ENCODE measurements at places on chromosomes 11 and 22.

GRCh38 chr11:44618561-44619425 is 53.3 kb downstream of the CD82 start:
- peak; percentile 58 for DNase-seq

DNA sequence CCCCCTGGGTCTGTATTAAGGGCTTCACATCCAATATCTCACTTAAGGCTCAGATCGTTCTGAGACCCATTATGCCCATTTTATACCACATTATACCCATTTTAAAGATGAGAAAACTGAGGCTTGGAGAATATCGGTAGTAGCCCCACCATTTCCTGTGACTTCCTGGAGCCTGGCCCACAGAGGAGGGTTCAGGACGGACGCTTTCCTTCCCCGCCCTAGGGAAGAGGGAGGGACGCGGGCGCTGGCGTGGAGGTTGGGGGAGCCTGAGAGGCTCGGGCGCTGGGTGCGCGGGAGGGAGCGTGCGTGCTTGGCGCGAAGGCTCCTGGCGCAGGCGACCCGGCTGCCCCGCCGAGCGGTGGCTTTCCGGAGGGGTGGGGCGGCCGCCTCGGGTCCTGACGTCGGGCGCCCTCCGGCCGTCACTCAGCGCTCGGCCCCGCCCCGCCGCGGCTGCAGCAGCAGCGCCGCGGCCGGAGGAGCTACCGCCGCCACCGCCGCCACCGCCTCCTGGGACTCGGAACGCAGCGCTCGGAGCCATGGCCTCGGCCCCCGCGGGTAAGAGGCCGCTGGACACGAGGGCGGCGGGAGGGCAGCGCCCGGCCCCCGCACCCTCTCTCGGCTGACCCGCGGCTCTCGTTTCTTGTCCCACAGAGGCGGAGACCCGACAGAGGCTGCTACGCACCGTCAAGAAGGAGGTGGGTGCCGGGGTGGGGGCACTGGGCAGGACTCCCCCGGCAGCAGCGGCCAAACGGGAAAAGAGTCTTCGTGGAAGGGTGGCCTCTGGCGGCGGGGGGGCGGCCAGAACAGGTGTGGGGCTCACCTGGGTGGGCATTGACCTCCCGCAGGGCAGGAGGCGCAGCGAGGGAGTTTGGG is at the start of gene SGSM1:
Gene SGSM1 (plus strand): TSS at position 422 of the 873 bp plus-strand sequence. CDS start 115 bp downstream, at position 537.
- DNase-seq, result peak; percentile 90

GRCh38 chr11:121688860-121689614 is 236.3 kb upstream of the SORL1-AS1 start:
- no peak for DNase-seq

DNA sequence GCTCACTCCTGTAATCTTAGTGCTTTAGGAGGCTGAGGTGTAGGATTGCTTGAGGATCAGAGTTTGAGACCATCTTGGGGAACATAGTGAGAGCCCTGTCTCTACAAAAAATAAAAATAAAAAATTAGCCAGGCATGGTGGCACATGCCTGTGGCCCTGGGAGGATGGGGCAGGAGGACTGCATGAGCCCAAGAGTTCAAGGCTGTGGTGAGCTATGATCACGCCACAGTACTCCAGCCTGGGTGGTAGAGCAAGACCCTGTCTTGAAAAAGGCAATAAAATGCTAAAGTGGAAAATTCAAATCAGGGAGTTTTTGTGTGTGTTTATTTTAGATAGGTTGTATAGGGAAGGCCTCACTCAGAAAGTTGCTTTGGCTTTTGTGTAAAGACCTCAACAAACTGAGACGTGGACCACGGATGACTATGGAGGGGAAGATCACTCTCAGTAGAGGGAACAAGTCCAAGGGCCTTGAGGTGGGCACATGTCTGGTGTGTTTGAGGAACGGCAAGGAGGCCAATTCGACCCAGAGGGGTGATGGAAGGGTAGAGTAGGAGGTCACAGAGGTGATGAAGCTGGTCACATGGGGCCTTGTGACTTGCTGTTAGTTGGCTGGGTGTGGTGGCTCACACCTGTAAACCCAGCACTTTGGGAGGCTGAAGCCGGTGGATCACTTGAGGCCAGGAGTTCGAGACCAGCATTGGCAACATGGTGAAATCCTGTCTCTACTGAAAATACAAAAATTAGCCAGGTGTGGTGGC is 35.7 kb downstream of the WEE1 start:
- DNase-seq, result no peak

- DNase-seq, result no peak
These were observed 29.9 kb upstream of the AQP11 start for GRCh38 chr11:77559686-77560401.

- DNase-seq, result no peak
These were observed 526.1 kb downstream of the MIAT start for GRCh38 chr22:27183474-27183873.

GRCh38 chr11:116232364-116232828 is 540.4 kb downstream of the BUD13 start:
- DNase-seq, result no peak

GRCh38 chr11:105137286-105137685 is 2.3 kb downstream of the CARD18 start:
- no peak for DNase-seq

- DNase-seq, result peak; percentile 79
These were observed 12.4 kb upstream of the DSCAML1 start for GRCh38 chr11:117809236-117810055.

- DNase-seq, result no peak
These were observed 4.5 kb upstream of the KCNE3 start for GRCh38 chr11:74471668-74472429.

DNA sequence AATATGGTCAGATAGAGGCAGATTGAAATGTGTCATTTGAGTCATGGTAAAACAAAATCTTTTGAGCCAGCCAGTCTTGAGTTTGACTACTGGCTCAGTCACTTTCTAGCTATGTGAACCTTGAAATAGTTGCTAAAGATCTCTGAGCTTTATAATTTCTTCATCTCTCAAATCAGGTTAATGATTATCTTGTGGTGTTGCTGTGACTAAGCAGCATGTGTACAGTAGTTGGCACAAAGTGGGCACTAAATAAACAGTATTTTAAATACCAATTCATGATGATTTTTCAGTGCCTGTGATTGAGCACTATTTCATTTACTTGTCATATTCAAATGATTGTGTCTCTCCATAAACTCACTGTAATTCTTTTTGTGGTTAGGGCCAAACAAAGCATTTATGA is 70.8 kb downstream of the RAB38 start:
- no peak for DNase-seq

- DNase-seq, result no peak
These were observed 3.2 kb downstream of the MMP11 start for GRCh38 chr22:23775779-23776375.

GRCh38 chr11:63710476-63711217 is 29.3 kb downstream of the RTN3 start:
- no peak for DNase-seq

GRCh38 chr11:129319751-129320150 is 55.9 kb upstream of the BARX2 start:
- no peak for DNase-seq

DNA sequence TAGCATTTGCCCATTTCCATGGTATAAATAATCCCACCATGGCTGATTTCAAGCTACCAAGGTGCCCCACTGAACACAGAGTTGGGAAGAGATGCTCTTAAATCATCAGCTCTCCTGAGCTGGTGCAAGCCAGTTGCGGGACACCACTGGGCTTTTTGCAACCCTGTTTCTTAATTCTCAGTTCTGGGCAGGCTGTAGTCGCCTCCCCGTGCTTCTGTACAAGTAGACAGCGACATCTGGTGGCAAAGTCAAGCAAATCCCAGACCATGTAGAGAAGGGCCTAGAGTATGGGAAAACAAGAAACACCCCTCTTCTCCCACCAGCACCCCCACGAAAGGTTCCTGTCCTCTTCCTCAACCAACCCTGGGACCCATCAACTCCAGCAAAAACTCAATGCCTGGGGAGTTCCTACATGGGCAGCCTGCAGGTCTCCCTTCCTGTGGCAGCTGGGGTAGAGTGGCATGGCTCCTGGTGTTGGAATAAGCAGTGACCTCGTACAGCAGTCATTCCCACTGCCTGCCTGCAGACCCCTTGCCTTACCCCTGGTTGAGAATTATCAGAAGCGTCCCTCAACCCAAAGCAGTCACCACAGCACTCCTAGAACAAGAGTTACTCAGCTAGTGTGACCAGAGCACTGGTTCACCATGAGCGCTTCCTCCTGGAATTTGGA is 68.4 kb downstream of the IGLL5 start:
- peak; percentile 84 for DNase-seq

GRCh38 chr11:117226388-117227385 is 5.2 kb downstream of the PCSK7 start:
- peak; percentile 68 for DNase-seq

GRCh38 chr22:49026494-49027367 is 800.9 kb downstream of the BRD1 start:
- no peak for DNase-seq

- no peak for DNase-seq
These were observed 55.1 kb downstream of the RTN4R start for GRCh38 chr22:20212754-20213699.

GRCh38 chr11:36007127-36007655 is 63.3 kb downstream of the LDLRAD3 start:
- no peak for DNase-seq

- peak; percentile 45 for DNase-seq
These were observed 47.3 kb downstream of the GRIK4 start for GRCh38 chr11:120558744-120559431.

- DNase-seq, result no peak
These were observed 156.1 kb downstream of the HIPK3 start for GRCh38 chr11:33413301-33413700.

- DNase-seq, result no peak
These were observed 26.9 kb upstream of the CAT start for GRCh38 chr11:34411791-34412190.

GRCh38 chr22:49765091-49765771 is 62.4 kb downstream of the BRD1 start:
- peak; percentile 55 for DNase-seq

- DNase-seq, result no peak
These were observed 35.3 kb downstream of the DGCR2 start for GRCh38 chr22:19086896-19087295.

DNA sequence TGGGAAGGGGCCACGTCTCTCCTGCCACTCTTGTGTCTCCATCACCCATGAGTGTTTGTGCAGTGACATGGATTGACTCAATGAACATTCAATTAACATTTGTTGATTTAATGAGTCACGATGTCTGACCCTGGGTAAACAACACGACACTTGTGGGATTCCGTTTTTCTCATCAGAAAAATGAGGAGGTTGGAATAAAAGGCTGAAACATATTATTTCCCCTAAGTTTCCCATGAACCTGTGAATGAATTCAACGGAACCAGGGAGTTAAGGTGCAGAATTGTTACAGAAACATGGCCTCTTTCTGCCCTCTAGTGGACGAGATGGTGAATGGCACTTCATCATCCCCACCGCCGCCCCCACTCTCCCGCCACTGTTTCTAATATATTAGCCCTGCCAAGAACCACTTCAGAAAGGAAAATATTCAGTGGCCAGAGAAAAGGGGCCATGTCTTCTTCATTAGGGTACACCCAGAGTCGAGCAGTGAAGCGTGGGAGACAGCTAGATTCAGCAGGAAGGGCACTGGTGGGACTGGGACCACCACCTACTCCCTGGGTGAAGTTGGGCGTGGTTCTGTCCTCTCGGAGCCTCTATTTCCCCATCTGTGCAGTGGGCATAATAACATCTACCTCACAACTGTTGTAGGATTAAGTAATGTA is 46.3 kb upstream of the SYT13 start:
- DNase-seq, result peak; percentile 71

DNA sequence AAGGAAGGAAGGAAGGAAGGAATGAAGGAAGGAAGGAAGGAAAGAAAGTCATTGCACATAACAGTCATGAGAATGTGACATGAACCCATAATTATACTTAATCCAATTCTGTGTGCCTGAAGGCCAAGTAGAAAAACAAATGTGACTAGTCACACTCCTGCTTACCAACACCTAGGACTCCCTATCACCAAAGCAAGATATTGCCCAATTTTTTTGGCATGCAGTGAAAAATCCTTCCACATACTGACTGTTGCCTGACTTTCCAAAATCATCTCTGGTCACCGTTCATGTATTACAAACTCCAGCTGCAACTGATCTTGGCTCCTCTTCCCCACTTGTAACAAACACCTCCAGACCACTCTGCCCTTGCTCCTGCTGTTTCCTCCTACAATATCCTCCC is 516.8 kb downstream of the OPCML start:
- no peak for DNase-seq

- DNase-seq, result no peak
These were observed 84.4 kb upstream of the TRPC6 start for GRCh38 chr11:101668236-101668635.

GRCh38 chr11:16902781-16903378 is 111.3 kb downstream of the PLEKHA7 start:
- DNase-seq, result no peak

GRCh38 chr22:45163099-45163450 is 650 bp upstream of the NUP50 start:
- DNase-seq, result no peak

DNA sequence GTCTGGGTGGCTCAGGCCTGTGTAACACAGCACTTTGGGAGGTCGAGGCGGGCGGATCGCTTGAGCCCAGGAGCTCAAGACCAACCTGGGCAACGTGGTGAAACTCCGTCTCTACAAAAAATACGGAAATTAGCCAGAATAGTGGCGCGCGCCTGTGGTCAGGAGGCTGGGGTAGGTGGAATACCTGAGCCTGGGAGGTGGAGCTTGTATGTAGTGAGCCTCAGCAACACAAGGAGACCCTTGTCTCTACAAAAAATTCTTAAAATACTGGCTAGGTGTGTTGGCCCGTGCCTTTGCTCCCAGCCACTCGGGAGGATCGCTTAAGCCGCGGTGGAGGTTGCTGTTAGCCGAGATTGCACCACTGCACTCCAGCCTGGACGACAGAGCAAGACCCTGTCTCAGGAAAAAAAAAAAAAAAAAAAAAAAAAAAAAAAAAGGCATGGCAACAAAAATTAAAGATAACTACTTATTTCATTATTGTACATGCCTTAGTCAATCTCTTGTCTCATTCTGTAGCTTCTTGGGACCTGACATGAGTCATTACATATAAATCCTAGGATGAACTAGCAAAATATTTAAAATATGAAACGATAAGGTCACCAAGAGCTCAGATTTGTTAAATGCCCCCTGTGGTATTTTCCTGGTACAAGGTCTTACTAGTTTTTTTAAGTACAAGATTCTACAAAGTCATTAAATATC is 1.1 kb downstream of the TAF1D start:
- peak; percentile 79 for DNase-seq

DNA sequence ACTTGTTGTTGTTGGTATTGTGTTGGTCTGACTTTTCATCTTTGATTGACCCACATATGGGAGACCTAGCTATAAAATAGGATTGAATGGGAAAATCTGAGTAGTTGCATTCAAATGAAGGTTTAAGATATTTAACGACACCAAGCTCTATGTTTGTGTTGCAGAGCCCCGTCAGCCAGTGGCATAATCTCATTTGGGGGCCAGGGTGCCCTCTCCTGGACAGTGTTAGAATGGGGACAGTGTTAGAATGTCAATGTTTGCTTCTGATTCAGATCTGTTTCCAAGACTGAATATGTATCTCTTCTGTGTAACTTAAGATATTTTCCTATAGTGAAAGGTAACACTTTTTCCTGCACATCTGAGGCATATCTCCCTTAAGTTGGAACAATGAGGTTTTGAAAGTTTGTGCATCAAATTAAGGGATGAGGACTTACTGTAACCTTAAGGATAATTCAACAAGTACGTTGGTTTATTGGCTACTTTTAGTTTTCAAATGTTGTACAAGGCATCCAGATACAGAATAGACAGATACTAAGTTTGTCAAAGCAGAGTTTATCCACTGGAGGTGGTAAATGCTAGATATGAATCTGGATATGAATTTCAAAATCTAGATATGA is 5.3 kb upstream of the OR52M1 start:
- DNase-seq, result peak; percentile 74

Data from activated effector memory CD4-positive, alpha-beta T cell treated with anti-CD3 and anti-CD28 coated beads, Interleukin-2, amount 50 U/mL, for 16 hours (primary cell).